Foreskin fibroblast (primary cell): ENCODE measurements at places on chromosomes 3 and 15.

GRCh38 chr3:55974421-55975165 is 487.5 kb upstream of the WNT5A start:
- no peak for DNase-seq

DNA sequence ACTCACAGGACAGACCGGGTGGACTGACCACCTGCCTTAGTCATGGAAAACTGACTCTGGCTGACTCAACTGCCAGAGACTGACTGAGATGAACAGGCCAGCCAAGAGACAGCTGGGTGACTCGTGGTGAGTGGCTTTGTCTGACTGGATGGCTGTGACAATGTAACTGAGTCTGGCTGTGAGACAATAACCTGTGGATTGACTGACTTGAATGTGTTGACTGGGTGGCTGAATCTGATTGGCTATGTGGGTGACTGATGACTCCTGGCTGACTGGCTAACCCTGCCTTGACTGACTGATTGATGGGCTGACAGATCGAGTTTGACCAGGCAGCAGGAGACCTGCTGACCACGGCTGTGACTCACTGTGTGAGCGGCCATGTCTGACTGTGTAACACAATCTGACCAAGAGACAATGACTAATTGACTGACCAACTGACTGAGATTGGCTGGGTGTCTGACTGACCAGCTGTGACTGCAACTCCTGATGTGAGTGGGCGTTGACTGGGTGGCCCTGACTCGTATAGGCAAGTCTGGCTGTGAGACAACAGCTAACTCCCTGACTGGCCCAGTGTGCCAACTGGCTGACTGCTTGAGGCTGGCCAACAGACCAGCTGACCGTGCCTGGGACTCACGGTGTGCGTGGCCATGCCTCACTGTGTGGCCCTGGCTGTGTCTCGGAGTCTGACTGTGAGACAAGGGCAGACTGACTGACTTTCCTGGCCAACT is 509.1 kb downstream of the SHQ1 start:
- DNase-seq, result peak; percentile 95

- no peak for DNase-seq
Measured at GRCh38 chr3:53174346-53175250, 13.6 kb downstream of the PRKCD start.

DNA sequence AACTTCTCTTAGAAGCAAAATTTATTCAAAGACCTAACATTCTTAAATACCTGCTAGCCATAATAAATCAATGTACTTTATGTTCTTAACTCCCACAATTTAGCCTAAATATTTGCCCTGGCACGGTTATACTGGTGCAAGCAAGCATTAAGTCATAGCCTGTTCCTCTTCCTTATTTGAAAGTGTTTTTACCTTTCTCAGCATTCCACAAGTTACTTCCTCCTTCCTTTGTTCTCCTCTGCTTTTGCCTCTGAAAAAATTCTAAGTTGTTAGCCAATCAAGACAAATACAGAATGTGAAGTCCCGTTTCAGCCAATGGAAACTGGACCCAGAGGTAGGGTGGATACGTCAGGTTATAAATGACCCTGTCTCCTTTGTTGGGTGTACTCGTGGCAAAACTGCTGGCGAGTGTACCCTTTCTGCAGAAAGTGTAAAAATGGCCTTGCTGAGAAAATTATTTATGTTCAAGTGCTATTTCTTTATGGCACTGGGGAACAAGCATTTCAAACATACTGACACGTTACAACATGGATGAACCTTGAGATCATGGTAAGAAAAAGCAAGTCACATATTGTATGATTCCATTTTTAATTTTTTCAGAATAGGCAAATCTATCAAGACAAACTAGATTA is 3.1 kb upstream of the TATDN2 start:
- DNase-seq, result no peak

GRCh38 chr3:124775877-124776276 is 45.6 kb downstream of the UMPS start:
- no peak for DNase-seq

DNA sequence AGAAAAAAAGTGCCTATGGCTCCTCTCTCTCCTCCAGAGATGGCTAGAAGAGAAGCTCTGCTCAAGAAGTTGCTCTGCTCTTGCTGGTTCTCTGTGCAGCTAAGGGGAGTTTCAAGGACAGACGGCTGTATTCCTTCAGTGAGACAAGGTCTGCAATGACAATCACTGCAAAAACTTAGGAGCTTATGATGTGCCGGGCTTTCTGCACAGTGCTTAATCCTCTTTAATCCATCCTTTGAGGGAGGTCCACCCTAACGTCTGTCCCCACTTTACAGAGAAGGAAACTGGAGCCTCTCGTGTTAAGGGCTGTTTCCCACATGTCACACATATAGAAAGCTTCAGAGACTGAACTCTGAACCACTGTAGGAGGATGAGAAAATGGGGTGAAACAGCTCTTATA is 260.6 kb downstream of the MEX3B start:
- no peak for DNase-seq

GRCh38 chr3:132417695-132418411 is 551 bp downstream of the DNAJC13 start:
- DNase-seq, result peak; percentile 87

DNA sequence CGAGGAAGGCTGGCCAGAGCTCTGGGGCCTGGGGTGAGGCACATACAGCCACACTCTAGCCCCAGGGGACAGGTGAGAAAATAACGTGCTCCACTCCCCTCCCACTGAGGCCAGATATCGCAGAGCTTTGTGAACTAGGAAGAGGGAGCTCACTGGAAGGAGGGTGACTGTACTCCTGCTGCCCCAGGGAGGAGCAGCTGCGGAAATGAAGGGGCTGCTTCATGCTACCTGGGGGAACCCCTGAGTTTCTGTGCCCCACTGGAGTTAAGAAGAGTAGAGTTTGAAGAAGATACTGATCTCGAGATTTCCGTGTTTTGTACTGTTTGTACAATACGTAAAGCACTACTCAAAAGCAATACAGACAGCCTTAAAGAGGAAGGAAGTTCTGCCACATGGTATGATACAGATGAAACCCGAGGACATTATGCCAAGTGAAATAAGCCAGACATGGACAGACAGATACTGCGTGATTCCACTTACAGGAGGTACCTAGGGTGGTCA is 44.6 kb downstream of the CMTM6 start:
- DNase-seq, result no peak
